ENCODE measurements at places on chromosomes 3 and 15.

DNA sequence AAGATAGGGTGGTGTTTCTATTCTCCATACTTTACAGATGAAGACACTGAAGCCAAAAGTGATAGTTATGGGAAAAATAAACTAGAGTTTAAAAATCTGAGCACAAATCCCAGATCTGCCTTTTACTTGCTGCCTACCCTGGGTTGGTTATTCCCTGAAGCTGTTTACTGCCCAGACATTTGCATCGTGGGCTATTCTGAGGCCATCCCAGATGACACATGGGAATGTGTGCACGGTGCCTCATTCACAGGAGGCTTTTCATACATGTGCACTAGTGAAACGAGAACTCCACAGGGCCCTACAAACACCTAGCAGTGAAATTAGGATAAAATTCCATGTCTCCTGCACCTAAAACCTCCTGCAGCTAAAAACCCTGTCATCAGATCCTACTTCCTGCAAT is 17.5 kb downstream of the MYO5C start:
- no peak for DNase-seq

DNA sequence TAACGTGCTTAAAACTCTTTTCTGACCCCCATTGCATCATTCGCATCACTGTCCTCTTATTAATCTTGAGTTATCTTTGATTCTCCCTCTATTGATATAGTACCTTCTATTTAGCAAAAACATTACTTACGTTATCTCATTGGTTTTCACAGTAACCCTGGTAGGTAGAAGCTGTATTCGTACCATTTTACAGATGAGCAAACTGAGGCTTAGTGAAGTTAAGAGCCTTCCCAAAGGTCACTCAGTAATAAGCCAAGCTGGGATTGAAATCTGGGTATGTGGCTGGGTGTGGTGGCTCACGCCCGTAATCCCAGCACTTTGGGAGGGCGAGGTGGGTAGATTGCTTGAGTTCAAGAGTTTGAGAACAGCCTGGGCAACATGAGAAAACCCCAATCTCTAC is 244.0 kb downstream of the THSD4 start:
- DNase-seq = no peak

GRCh38 chr3:138265745-138266144 is 63.9 kb downstream of the NME9 start:
- DNase-seq = no peak

DNA sequence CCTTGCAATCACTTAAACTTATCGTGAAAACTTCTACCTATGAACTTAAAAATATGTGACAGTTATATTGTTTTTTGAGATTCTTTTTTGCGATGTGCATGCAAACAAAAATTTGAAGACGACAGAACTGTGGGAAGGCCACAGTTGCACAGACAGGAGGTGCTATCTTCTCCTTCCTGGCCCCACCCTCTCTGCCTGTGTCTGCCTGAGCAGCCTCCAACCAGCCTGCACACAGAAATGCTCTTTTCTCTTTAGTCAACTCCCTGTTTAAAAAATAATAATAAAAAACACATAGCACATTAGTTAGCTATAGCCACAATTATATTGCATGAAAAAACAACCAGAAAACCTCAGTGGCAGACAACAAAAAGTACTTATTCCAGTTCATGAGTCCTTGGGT is 212.2 kb downstream of the ZNF621 start:
- DNase-seq = no peak

GRCh38 chr3:18201315-18201714 is 223.8 kb downstream of the SATB1 start:
- DNase-seq = no peak

DNA sequence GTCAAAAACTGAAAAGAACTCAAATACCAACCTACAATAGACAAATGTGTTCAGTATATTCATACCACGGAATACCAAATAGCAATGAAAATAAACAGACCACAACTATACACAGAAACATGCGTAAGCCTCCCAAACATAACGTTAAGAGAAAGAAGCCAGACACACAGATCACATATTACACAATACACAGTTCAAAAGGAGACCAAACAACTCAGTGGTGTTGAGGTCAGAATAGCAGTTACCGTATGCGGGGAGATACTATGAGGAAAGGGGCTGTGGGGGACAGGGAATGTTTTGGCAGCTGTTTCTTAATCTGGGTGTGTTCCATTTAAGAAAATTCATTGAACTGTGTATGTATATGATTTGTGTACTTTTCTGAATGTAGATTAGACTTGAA is 6.6 kb downstream of the OSBPL10 start:
- no peak for DNase-seq

DNA sequence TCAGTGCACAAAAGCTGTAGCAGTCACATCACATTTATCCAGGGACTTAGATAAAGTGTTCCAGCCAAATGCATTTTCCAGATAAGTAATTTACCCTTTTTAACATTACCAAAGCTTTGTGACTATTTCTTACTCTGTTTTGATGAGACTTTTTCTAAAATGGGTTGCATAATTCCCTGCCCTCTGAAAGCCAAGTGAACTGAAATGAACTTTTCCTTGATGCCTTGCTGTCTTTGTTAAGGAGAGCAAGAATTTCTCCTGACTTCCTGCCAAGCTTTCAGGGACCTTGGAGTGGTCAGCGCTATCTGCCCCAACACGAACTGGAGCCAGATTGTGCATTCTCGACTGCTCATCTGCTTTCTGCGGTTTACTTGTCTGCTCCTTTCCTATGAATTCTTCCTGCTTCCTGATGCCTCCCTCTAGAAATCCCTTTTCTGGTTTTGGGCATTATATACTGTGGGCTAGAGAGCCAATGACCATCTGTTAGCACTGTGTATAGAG is 34.8 kb downstream of the EIF4E3 start:
- DNase-seq = no peak

DNA sequence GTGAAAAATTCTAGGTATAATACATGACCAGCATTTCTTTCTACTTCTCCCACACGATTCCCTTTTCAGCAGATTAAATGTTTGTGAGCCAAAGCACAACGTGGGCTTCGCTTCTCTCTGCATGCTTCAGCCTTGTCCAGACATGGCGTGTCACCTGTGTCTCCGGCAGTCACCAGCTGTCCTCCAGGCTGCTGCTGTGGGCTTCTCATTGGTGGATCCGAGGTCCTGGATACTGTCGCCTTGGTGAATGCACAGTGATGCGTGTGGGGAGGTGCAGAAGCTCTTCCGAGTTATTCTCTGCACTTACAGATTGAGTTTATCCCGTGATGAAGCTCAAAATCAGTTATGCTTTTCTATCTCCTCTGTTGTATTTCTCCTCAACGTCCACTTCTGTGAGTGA is 23.0 kb upstream of the GOLGA8J start:
- DNase-seq = no peak

DNA sequence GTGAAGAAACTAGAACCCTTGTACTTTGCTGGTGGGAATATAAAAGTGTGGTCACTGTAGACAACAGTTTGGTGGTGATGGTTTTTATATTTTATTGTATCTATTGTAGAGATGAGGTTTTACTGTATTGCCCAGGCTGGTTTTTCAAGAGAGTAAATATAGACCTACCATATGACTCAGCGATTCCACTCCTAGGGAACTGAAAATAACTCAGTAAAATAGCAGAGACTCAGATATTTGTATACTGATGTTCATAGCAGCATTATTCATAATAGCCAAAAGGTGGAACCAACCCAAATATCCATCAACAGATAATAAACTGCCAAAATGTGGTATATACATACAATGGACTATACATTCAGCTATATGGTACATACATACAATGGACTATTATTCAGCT is 68.8 kb upstream of the IL12A start:
- DNase-seq = no peak

- DNase-seq = no peak
These were observed 58.7 kb upstream of the MEF2A start for GRCh38 chr15:99507016-99507503.

DNA sequence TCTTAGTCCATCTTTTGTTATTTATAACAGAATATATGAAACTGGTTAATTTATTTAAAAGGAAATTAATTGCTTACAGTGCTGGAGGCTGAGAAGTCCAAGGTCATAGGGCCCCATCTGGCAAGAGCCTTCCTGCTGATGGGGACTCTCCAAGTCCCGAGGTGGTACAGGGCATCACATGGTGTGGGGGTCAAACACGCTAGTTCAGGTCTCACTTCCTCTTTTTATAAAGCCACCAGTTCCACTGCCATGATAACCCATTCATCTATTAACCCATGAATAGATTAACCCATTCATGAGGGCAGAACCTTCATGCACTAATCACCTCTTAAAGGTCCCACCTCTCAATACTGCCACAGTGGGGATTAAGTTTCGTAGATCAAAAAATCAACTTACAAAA is 659.3 kb downstream of the NAALADL2 start:
- DNase-seq = no peak

DNA sequence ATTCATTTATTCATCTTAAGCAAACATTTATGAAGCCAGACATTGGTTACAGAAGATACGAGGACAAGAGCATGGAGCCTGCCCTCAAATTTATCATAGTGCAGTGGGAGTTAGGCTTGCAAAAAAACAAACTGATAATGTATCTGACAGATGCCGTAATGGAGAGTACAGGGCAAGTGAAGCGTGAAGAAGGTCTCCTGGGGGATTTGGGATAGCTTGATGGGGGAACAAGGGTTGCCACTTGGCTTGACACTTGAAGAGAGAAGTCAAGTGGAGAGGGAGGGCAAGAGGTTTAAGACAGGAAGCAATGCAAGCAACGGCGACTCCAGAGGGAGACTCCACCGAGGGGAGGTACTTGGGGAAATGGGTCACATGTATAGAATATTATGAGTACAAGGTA is 129.3 kb downstream of the SSR3 start:
- no peak for DNase-seq

GRCh38 chr3:153285194-153285641 is 123.2 kb downstream of the RAP2B start:
- no peak for DNase-seq

- no peak for DNase-seq
These were observed 37.8 kb downstream of the MITF start for GRCh38 chr3:69776920-69777581.

DNA sequence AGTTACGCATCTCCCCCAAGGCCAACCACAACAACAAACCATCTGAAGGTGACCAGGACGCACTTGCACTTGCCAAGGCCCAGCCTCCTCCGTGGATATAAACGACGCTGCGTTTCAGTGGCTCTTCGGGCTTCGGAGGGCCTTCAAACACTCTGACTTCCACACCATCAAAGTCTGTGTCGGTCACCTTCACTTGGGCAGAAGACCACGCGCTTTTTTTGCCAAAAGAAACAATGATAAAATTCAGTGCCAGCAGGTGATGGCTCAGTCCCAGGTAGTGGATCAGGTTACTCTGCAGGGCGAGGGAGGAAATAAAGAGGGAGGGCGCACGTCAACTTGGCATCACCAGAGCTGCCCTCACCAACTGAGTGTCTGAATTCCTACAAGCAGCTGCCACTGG is 63.0 kb downstream of the NCEH1 start:
- DNase-seq = no peak

- DNase-seq = no peak
These were observed 795.1 kb downstream of the FHIT start for GRCh38 chr3:60456180-60456579.

- DNase-seq = no peak
These were observed 27.2 kb downstream of the EPHB3 start for GRCh38 chr3:184588776-184589175.
